ENCODE measurements at places on chromosomes 5 and 9.

- peaks cover 33% of the 10 kb centered on the region for H3K36me3 ChIP-seq
- H3K4me3 ChIP-seq, result no peak overlapping the region
- peak; percentile 25 for DNase-seq
- no peaks in the 10 kb centered on the region for H3K4me1 ChIP-seq
- H3K27me3 ChIP-seq, result no peaks in the 10 kb centered on the region
These were observed 73.9 kb downstream of the KLF9 start for GRCh38 chr9:70340572-70340971.

DNA sequence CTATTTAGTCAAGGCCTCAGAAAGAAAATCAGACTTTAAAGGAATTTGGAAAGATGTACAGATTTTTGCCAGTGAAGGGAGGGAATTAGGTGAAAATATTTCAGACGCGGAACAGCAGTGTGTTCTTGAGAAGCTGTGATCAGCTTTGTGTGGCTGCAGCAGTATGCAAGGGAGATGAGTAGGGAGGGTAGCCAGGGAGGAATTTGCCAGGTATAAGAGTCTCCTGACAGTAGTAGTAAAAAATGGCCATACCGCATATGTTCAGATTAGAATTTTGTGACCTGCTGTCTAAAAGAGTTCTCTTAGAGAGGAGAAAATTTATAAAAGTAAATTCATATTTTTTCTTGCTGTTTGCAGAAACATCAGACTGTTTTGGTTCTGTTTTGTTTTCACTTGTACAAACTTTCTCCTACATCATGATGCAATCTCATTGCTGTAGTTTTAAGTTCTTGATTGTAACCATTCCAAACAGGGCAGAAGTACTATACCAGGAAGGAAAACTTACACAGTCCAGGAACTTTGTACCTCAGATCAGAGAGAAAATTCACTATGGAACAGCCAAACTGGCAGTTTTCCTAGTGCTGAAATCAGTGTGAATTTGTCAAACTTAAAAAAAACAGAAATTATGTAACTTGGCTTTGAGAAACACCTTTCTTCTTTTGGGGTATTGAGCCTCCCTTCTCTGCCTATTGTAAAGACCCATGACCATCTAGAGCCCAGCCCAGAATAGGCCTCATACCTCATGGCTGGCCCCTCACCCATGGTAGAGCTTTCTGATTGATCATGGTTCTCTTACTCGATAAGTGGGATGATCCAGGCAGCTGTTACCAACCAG lies 78.4 kb upstream of the NR3C1 start:
- H3K36me3 ChIP-seq, result no peaks in the 10 kb centered on the region
- no peak for DNase-seq
- no peak overlapping the region for H3K27ac ChIP-seq
- H3K4me3 ChIP-seq, result no peak overlapping the region
- H3K4me1 ChIP-seq, result peaks cover 7% of the 10 kb centered on the region

GRCh38 chr5:110258460-110259216 lies 467.8 kb downstream of the TMEM232 start:
- H3K4me1 ChIP-seq, result peaks cover 14% of the 10 kb centered on the region
- H3K27me3 ChIP-seq, result no peaks in the 10 kb centered on the region
- peak overlapping the region; percentile 16 for H3K27ac ChIP-seq

GRCh38 chr5:88746438-88746882 lies 136.5 kb downstream of the MEF2C start:
- H3K27ac ChIP-seq, result no peak overlapping the region
- H3K4me1 ChIP-seq, result no peaks in the 10 kb centered on the region
- peaks cover 20% of the 10 kb centered on the region for H3K27me3 ChIP-seq
- no peaks in the 10 kb centered on the region for H3K36me3 ChIP-seq
- DNase-seq, result no peak
- no peak overlapping the region for H3K4me3 ChIP-seq

DNA sequence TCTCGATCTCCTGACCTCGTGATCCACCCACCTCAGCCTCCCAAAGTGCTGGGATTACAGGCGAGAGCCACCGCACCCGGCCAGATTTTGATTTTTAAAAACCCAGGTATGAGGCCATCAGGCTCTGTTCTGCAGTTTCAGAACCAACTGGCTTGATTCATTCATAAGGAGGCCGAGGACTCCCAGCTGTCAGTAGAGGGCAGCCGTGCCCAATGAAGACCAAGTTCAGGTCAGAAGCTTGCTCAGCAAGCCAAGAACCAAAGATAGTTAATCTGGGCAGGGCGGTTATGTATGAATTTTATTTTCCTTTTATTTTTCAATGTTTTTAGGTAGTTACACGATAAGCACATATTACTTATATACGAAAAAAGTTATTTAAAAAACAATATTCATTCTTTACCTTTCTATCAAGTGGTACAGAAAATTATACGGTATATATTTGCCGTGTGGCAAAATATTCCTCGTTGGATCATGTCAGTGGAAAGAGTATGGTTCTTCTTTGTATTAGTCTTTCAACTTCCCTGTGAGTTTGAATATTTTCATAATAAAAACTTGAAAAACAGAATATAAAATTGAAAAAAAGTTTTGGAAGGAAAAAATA lies 18.0 kb downstream of the MGAT1 start:
- no peak overlapping the region for H3K27ac ChIP-seq
- H3K4me1 ChIP-seq, result peaks cover 13% of the 10 kb centered on the region
- peak; percentile 88 for DNase-seq
- H3K36me3 ChIP-seq, result peaks cover 8% of the 10 kb centered on the region
- no peaks in the 10 kb centered on the region for H3K27me3 ChIP-seq

DNA sequence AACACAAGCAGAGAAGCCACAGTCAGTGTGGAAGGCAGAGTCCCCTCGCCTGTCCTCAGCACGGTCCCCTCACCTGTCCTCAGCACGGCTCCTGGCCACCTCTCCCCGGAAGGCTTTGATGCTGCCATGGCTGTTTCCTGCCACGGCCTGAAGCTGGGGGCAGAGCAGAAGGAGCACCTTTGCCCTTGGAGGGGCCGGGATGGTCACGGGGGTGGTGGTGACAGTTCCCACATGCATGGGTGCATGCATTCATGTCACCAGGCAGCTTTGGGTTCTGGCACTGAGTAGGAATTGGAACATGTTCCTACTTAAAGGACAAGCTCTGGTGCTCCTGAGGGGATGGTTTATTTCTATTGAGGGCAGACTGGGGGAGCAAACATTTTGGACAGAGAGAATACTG lies 57.8 kb upstream of the PHYKPL start:
- no peak overlapping the region for H3K4me3 ChIP-seq
- no peak for DNase-seq
- peaks cover 29% of the 10 kb centered on the region for H3K27me3 ChIP-seq
- no peaks in the 10 kb centered on the region for H3K36me3 ChIP-seq
- peaks cover 28% of the 10 kb centered on the region for H3K4me1 ChIP-seq
- no peak overlapping the region for H3K27ac ChIP-seq

DNA sequence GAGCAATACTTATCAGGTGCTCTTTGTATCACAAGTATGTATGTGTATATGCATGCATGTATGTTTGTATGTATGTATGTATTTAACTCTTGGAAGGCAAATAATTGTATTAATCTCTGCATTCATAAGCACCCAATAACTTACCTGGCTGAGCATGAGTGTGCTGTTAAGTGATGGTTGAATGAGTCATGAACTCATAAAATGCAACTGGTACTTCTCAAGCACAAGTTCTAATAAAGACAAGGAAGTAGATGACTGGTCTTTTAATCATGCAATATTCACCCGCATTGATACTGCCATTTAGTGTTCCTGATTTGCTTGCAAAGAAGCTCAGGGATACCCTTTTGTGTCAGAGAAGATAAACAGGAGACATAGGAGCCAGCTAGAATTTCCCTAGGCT lies 204.9 kb upstream of the TRPM3 start:
- no peak overlapping the region for H3K27ac ChIP-seq
- no peaks in the 10 kb centered on the region for H3K36me3 ChIP-seq
- peaks cover 57% of the 10 kb centered on the region for H3K27me3 ChIP-seq
- no peak for DNase-seq

DNA sequence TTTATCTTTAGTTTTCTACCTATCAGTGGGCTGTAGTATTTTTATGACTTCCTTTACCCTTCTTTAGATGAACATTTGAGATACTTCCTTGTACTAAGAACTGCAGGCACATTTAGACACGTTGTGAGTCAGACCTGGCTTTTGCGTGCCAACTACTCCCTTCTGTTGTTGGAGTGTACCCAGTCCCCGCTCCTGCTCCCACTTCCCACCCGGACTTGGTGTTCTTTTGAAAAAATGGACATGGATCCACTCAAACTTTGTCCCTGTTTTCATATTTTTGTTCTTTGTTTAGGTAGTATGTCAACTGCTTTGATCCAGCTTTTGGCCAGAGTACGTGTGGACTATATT lies 60.7 kb downstream of the PARP8 start:
- DNase-seq, result peak; percentile 76
- peaks cover 14% of the 10 kb centered on the region for H3K4me1 ChIP-seq
- H3K36me3 ChIP-seq, result peaks cover 7% of the 10 kb centered on the region
- H3K4me3 ChIP-seq, result peak overlapping the region; percentile 37
- H3K27ac ChIP-seq, result peak overlapping the region; percentile 83

DNA sequence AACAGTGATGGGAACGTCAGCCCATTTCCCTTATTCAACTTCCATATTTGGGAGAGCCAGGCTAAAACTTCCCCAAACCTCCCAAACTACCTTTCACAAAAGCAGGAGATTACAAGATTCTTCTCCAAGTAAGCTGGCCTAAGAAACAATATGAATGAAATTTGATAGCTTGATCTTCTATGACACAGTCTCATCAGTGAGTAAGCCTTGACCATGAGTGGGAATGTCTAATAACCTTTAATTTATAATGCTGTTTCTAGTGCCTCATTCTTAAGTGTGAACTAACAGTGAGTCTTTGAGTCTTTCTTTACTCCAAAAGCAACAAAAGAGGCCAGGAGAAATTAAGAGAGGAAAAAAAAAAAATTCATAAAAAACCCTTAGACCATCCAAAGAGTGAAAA lies 1379.9 kb downstream of the EFNA5 start:
- H3K27me3 ChIP-seq, result no peaks in the 10 kb centered on the region
- no peaks in the 10 kb centered on the region for H3K36me3 ChIP-seq
- H3K4me1 ChIP-seq, result no peaks in the 10 kb centered on the region
- no peak overlapping the region for H3K4me3 ChIP-seq

DNA sequence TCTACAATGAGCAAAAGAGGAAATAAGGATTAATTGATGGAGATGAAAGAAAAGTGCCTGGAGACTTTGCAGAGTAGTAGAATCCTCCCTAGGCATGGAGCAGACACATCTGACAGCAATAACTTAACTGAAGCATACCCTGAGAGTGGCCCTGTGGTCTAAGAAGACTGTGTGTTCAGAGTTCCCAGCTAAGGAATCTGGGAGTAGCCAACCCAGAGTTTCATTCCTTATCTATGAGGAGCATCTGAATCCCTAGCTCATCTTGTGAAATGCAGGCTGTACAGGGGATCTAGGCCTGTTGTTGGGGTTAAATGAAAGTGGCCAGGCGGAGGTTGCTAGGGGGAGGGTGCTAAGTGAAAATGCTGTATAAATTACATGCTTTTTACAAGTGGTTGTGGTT lies 233.1 kb upstream of the FBXL7 start:
- no peak for DNase-seq
- no peak overlapping the region for H3K4me3 ChIP-seq
- no peaks in the 10 kb centered on the region for H3K4me1 ChIP-seq
- H3K36me3 ChIP-seq, result no peaks in the 10 kb centered on the region
- no peak overlapping the region for H3K27ac ChIP-seq

GRCh38 chr5:78677777-78678668 lies 29.5 kb upstream of the LHFPL2 start:
- no peak overlapping the region for H3K4me3 ChIP-seq
- no peaks in the 10 kb centered on the region for H3K27me3 ChIP-seq
- H3K36me3 ChIP-seq, result no peaks in the 10 kb centered on the region
- H3K4me1 ChIP-seq, result peaks cover 25% of the 10 kb centered on the region
- peak overlapping the region; percentile 85 for H3K27ac ChIP-seq

DNA sequence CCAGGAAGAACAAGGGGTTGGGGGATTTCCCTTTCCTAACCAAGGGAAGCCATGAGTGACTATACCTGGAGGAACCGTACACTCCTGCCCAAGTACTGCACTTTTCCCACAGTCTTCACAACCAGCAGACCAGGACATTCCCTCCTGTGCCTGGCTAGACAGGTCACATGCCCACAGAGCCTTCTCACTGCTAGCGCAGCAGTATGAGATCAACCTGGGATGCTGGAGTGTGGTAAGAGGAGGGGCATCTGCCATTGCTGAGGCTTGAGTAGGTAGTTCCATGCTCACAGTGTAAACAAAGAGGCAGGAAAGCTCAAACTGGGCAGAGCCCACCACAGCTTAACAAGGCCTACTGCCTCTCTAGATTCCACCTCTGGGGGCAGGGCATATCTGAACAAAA lies 35.9 kb downstream of the SAXO1 start:
- no peak for DNase-seq
- no peak overlapping the region for H3K27ac ChIP-seq

- H3K4me1 ChIP-seq, result peaks cover 14% of the 10 kb centered on the region
- peaks cover 8% of the 10 kb centered on the region for H3K36me3 ChIP-seq
- H3K4me3 ChIP-seq, result no peak overlapping the region
- DNase-seq, result no peak
These were observed 9.0 kb downstream of the VAV2 start for GRCh38 chr9:133982971-133983720.

GRCh38 chr5:171945066-171945465 lies 61.4 kb downstream of the FBXW11 start:
- H3K4me1 ChIP-seq, result peaks cover 32% of the 10 kb centered on the region
- H3K27me3 ChIP-seq, result no peaks in the 10 kb centered on the region
- no peak for DNase-seq
- H3K27ac ChIP-seq, result peak overlapping the region; percentile 49

- H3K36me3 ChIP-seq, result no peaks in the 10 kb centered on the region
- DNase-seq, result no peak
- no peak overlapping the region for H3K4me3 ChIP-seq
- H3K27me3 ChIP-seq, result peaks cover 59% of the 10 kb centered on the region
These were observed 36.8 kb upstream of the UNC5A start for GRCh38 chr5:176773408-176774035.

GRCh38 chr9:22084336-22085035 lies 75.4 kb upstream of the CDKN2B start:
- H3K36me3 ChIP-seq, result no peaks in the 10 kb centered on the region
- H3K27me3 ChIP-seq, result no peaks in the 10 kb centered on the region
- no peak overlapping the region for H3K4me3 ChIP-seq

DNA sequence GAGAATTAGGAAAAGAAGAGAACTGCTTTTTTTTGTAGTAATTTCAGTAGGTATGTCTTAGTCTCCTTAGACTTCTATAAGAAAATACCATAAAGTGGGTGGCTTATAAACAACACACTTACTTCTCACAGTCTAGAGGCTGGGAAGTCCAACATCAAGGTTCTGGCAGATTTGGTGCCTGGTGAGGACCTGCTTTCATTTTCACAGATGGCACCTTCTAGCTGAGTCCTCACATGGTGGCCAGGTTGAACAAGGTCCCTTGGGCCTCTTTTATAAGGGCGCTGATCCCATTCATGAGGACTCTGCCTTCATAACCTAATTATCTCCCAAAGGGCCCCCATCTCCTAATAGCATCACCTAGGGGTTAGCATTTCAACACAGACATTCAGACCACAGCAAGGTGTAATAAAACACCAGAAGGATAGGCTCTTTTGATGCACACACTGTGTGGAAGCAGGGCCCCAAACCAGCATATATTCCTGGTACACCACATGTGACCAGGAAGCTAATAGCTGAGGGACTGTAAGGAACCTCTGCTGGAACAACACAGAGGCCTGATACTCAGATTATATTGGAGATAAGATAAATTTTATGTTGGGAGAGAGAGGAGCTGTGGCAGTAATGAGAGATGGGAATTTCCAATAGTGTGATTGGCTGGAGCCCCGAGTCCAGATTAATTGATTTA lies 384.9 kb downstream of the RAB3C start:
- DNase-seq, result no peak
- no peak overlapping the region for H3K27ac ChIP-seq
- H3K27me3 ChIP-seq, result no peaks in the 10 kb centered on the region
- H3K36me3 ChIP-seq, result peaks cover 37% of the 10 kb centered on the region

GRCh38 chr9:137614631-137615386 lies 4.0 kb upstream of the EHMT1 start:
- no peak for DNase-seq
- no peak overlapping the region for H3K4me3 ChIP-seq
- peaks cover 87% of the 10 kb centered on the region for H3K36me3 ChIP-seq
- H3K27me3 ChIP-seq, result no peaks in the 10 kb centered on the region
- peaks cover 35% of the 10 kb centered on the region for H3K4me1 ChIP-seq

Data from MCF 10A (cell line).